Stimulated activated CD8-positive, alpha-beta memory T cell treated with anti-CD3 and anti-CD28 coated beads, Interleukin-7, amount 100 ng/mL, for 1 hour (primary cell): ENCODE measurements at places on chromosomes 3 and 15.

DNA sequence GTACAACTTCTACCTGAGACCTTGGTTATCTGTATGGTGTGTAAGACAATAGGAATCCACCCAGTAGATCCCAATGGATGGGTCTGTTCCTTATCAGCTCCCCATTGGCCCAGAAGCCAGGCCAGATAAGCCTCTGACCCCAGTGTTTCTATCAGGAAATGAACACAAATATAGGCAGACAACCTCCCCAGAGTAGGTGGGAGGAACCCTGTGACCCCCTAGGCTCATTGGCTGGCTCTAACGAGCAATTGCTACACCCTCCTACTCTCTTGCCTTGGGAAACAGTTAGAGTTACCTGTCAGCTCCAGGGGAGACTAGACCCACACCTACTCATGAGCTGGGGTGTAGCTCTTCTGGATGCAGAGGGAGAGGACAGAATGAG is 299.9 kb downstream of the UACA start:
- no peak for DNase-seq

DNA sequence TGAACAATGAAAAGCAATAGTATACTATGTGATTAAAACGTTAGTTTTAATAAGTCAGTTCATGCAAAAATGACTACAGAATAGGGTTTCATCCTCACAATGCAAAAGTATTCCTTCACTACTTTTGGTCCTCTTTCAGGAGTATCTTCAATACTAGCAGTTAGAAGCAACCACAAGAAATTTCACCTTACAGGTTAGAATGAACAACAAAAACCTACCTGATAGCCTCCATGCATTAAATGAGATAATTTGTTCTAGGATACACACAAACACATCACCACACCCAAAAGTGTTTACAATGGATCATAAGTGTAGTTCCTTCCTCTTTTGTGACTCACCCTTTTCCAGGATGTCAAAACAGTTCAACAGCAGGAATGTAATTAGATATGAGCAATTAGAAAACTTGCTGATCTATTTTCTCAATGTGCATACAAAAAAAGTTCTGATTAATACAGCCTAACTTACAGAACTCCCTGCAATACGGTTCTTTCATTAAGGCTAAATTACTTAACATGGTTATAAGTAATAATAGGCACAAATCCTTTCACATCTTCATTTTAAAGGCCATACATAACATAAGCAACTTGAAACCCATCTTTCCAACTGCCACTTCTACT is 21.6 kb downstream of the UACA start:
- DNase-seq = no peak

DNA sequence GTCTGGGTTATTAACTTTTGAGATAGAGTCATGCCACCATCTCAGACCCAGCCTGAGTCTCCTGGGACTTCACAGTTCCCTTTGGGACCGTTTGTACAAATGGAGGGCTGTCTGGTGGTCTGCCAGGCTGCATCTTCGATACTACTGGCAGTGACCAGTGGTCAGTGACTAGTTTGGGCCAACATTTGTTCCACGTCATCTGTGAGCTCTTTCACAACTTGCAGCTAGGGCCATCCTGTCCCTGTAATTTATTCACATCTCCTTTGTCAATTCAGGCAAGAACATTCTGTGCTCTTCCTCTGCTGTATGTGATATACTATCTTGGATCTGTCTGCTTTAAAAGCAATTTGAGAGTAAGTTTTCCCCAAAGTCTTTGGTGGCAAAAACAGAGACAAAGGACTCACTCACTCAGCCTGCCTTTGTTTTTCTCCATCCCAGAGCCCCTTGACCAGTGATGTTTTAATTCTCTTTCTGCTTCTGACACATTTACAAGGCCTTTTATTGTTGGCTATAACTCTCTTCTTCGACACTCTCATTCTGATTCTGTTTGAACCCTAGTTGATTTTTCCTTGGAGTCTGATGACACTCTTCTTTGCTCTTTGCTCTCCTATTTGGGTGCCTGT is 353.4 kb downstream of the EPHB1 start:
- DNase-seq = no peak

DNA sequence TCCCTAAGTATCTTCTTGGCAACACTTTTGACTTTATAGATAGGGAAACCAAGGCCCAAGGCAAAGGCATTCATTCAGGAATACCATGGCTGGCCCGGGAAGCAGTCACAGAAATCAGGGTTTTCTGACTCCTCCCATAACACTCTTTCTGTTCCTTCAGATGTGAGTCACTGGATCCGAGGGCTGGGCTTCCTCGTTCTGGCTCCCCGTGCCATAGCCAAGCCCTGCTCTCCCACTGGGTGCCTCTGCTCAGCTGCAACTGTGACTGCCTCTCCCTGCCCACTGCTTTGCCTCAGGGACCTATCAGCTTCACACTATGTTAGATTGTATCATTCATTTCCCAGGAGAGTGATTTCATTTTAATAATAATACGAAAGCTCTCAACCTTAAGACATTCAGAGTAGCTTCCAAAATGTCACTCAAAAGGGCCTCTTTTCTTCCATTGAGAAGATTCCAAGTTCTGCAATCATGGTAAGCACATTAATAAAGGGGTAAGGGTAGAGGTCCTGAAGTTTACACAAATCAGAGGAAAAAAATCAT is 50.2 kb downstream of the GABRB3 start:
- DNase-seq = no peak

DNA sequence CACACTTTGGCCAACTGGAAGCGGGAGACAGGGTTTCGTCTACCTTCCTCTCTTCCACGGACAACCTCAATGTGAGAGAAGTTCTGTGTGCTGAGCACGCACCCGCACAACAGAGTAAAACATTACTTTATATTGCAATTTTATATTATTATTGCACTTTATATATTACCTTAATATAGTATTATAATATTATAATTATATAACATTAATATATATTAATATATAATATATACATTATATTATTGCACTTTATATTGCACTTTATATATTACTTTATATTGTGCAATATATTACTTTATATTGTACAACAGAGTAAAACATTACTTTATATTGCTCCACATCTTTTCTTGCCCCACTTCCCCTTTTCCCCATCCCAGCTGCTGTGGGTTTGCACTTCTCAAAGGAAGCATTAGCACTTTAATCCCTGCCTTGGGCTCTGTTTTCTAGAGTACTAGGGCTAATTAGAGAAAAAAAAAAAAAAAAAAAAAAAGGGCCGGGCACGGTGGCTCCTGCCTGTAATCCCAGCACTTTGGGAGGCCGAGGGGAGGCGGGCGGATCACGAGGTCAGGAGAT is 76.4 kb upstream of the SLC4A7 start:
- no peak for DNase-seq

DNA sequence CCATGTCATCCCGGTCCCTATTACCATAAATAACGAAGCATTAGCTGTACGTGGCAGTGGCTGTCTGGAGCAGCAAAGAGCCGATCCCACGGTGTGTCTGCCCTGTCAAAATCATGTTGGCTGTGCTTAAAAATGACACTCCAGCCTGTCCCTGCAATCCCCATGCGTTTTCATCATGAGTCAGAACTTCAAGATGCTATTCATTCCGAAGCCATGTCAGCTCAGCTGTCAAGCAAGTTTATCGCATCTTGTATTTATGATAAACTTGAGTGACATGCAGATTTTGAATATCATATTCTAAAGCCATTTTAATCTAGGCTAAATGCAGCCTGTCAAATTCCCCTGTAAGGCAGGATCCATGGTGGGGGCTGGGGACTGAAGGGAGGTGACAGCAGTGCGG is 152.4 kb downstream of the TJP1 start:
- no peak for DNase-seq

DNA sequence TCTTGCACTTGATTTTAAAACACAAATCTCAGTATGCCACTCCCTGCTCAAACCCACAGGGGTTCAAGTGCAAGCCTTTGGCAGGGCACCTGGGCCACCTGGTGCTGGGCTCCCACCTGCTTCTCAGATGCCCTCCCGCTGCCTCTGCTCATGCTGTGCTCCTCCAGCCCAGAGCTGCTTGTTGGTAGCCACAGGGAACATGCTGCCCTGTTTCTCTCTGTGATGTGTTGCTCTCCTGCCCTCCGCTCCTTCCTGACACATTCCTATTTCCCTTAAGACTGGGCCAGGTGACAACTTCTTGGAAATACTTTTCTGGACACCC is 27.1 kb upstream of the KY start:
- DNase-seq = no peak

GRCh38 chr3:122952520-122952919 is 75.0 kb downstream of the SEMA5B start:
- DNase-seq = no peak

- DNase-seq = no peak
Observed at GRCh38 chr15:40441565-40442531, 1.1 kb downstream of the BAHD1 start.

GRCh38 chr3:182954553-182955235 is 25.6 kb downstream of the DCUN1D1 start:
- no peak for DNase-seq

GRCh38 chr3:191424881-191425280 is 36.1 kb upstream of the PYDC2 start:
- no peak for DNase-seq

DNA sequence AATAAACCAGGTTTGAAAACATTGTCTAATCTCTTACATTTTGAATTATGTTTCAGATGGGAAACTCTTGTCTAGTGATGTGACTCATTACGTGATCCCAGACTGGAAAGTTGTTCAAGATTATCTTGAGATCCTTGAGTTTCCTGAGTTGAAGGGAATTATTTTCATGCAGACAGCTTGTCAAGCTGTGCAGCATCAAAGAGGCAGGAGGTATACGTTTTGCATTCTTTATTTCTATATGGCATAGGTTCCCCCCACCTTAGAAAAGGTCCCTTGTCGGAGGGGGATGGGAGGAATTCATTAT is 1.5 kb downstream of the DIS3L start:
- no peak for DNase-seq

GRCh38 chr3:150472421-150472820 is 64.3 kb downstream of the TSC22D2 start:
- DNase-seq = no peak

GRCh38 chr3:127674790-127675189 is 2.0 kb downstream of the ABTB1 start:
- DNase-seq = no peak

- DNase-seq = no peak
Observed at GRCh38 chr3:103218793-103219192, 784.0 kb downstream of the ZPLD1 start.

GRCh38 chr15:91927585-91927984 is 74.1 kb downstream of the SLCO3A1 start:
- DNase-seq = no peak

DNA sequence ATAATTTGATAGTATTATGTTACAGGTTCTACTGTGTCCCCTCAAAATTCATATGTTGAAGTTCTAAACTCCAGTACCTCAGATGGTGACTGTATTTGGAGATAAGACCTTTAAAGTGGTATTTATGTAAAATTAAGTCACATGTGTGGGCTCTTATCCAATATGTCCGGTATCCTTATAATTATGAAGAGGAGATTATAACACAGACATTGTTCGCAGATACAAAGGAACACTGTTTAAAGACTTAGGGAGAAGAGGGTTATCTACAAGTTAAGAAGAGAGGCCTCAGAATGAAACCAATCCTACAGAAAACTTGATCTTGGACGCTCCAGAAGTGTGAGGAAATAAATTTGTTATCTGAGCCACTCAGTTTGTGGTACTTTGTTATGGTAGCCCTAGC is 50.9 kb downstream of the DPH6 start:
- no peak for DNase-seq

DNA sequence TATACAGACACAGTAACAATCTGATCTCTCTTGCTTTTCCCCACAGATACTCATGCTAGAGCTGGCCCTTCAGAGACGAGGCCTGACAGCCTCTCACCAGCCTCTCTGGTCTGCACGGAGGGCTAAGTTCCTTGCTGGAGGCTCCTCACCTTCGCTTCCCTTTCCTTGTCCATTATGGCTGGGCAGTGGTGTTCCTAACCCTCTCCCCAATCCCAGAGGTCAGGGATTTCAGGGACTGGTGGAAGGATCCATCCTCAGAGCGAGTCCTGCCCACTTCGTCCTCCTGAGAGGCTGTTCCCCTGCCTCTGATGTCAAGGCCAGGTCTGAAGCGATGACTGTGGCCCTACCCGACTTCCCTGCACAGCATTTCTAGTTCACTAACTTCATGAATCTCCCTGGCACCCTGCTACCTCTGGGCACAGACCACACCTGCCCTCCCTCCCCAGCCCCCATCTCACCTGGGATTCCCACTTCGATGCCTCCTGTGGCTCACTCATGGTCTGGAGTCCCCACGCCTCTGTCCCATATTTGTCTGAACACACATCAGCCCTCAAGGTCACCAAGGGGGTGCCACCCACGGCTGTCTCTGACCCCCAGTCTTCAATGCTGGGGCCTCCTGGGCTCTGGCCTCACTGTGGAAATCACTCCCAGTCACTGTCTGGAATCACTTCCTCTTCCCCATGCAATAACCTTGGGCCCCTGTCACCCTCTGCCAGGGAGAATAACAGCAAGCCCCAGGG is 124.9 kb upstream of the PRR20G start:
- no peak for DNase-seq

DNA sequence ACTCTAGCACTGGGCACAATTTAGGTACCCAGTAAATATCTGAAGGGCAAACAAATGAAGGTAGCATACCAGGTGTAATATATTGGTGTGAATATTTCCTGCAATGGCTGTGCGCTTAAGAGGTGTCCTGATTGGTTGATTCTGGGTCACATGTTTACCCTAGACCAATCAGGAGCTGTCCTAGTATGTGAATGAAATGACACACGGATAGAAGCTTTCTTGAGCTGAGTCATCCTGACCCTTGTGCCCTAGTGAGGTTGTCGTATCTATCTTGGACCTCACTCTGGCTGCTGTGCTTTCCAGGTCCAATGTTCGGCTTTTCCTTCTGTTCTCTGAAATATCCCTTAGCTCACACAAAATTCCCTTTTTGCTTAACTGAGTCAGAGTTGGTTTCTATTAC is 58.1 kb upstream of the FOXP1 start:
- DNase-seq = no peak

DNA sequence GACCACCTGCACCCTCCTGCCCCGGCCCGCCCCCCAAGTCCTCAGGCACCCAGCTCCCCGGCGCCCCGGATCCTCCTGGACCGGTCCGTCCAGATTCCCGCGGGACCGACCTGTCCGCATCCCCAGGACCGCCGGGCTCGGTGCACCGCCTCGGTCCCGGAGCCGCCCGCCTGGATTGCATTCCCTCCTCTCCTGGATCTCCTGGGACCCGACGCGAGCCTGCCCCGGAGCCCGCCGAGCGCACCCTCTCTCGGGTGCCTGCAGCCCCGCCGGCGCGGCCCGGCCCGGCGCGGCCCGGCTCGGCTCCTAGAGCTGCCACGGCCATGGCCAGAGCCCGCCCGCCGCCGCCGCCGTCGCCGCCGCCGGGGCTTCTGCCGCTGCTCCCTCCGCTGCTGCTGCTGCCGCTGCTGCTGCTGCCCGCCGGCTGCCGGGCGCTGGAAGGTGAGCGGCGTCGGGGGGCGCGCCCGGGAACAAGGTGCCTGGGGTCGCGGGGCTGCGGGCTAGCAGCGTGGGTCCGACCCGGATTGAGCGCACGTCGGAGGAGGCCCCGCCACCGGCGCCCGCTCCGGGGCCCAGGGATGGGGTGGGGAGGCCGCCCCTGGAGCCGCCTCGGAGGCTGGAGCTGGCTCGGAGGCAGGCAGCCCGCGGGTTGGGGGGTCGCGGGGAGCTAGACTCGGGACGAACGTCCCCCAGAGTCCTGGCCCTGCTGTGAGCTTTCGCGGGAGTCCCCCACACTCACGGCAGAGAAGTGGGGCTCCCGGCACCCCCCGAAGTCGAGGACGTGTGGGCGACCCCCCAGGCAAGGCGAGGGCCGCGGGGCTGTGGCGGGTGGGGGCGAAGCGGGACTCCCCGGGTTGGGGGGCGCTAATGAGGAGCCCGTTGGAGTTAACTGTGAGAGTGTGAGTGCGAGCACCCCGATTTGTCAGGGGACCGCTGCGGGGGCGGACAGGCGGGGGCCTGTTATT is 610 bp downstream of the EPHB3 start:
- no peak for DNase-seq
